Pulmonary artery endothelial cell (primary cell): ENCODE measurements at places on chromosomes 7 and 10.

DNA sequence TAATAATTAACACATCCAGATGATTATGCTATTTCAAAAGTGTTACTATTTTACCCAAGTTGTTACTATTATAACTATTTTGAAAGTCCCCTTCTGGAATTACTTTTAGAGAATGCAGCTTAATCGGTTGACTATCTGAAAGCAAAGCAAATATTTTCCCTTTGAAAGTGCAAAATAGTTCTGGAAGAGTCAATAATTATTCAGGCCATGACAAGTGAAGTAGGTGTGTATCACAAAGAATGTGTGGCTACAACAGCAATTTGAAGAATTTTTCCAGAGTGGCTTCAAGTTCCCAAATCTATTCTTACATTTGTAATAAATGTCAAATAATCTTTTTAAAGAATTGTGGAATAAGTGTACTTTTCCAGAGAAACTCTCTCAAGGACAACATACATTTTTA lies 42.8 kb downstream of the RNLS start:
- DNase-seq, result no peak

- no peak for DNase-seq
Measured at GRCh38 chr10:132961787-132962622, 19.6 kb upstream of the CFAP46 start.

DNA sequence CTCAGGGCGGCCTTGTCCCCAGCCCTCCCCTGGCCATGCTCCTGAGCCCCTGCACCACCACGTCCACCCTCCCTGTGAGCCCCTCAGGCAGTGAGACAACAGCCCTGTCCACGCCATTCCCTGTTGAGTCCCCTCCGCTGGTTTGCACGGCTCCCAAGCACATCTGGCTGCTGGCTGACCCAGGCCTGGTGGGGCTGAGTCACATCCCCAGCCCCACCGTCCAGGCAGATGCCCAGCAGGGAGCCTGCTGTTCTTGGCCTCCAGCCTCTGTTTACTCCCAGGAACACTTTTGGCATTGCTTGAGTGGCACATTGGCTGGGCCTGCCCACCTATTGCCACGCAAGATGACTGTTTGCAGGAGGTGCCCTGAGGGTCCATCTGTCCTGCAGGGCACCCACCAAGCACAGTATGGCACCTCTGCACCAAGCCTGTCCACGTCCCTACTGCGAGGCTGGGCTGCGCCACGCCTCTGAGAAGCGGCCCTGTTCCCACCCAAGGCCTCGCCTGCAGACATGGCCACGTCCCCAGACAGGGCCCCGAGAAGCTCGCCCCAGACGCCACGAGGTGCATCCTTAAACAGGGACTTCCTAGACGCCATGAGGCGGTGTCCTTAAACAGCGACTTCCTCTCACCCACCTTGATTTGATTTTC lies 48.4 kb upstream of the INPP5A start:
- DNase-seq, result no peak

DNA sequence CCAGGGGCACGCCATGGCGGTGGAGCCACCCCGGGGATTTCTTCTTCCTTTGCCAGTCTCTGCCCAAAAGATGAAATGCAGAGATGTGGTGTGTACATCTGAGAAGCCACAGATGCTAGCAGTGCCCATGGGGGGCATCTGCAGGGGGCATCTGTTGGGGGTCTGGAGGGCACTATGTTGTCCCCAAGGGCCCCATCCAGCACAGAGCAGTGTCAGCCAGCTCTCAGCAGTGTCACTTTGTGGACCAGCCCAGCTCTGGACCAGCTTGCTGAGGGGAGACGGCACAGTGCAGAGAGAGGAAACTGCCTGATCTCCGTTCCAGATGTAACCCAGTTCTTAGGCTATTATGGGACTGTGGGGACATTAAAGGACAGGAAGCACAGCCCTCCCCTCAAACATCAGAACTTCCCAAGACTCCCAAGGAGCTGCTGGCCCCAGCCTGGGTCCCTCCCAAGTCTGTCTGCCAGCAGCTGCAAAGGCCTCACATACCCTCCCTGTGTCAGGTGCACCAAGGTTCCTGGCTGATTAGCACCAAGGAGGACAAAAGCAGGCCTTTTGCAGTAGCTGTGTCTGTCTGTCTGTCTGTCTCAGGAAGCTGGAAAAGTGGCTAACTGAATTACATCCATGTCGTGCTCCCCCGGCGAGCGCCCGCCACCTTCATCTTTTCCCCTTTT lies 536.5 kb downstream of the PTPRN2 start:
- DNase-seq, result no peak

DNA sequence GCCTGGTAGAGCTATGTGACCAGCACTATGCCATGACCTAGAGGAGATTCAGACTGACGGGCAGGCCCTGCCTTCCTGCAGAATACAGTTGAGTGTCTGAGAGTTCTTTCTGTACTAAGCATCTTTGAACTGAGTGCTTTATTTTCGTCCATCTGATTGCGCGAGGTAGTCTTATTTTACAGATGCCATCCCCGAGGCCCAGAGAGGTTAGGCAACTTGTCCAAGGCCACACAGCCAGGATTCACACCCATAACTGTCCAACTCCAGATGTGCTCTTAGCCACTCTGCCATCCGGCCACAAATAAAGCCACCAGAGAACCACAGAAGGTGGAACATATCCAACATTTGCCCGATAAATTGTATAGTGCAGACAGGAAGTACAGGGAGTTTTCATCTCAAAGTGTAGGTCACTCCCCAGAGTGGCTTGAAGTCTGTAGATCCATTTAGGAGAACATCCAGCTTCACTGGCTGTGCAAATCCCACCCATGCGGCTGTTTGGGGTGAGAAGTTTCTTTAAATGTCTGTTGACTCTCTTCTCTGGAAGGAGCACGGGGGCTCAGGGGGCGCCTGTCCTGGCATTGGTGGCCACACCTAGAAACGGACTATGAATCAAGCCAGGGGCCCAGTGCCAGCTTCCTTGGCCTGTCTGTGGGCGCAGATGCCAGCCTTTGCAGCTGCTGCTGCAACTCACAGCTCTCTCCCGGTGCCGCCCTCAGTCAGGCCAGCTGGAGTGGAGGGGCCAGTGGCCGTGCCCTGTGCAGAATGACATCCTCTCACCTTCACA lies 11.1 kb downstream of the CHST3 start:
- no peak for DNase-seq

DNA sequence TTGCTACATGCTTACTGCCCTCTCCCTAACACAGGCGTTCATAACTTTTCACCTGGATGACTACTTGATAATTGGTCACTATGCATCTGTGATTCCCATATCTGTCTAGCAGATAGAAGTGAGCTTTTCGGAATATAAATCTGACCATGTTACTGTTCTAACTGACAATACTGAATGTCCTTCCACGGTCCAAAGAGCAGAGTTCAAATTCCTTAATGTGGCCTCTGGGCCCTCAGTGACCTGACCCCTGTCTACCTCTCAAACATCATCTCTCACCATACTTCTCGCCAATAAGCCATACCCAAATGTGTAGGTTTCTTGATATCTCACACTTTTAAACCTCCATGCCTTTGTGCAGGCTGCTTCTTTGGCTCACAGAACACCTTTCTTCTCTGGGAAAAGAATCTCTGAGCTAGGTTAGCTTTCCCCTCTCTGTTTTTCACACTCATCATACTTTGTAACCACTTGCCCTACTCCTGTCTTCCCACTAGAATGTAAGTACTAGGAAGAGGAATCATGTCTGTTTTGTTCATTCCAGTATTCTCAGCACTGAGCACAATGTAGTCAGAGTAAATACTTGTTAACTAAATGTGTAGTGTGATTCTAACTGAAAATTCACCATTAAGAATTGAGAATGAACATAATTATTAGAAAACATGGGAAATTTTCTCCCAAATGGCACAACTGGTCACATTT lies 39.2 kb upstream of the LRRC17 start:
- no peak for DNase-seq
